Stimulated activated CD4-positive, alpha-beta T cell treated with anti-CD3 and anti-CD28 coated beads, TNF-alpha, amount 100 ng/mL, for 24 hours (primary cell): ENCODE measurements at places on chromosomes 1 and 21.

GRCh38 chr1:6603238-6603914, 707 bp upstream of the KLHL21 start:
- DNase-seq, result no peak

DNA sequence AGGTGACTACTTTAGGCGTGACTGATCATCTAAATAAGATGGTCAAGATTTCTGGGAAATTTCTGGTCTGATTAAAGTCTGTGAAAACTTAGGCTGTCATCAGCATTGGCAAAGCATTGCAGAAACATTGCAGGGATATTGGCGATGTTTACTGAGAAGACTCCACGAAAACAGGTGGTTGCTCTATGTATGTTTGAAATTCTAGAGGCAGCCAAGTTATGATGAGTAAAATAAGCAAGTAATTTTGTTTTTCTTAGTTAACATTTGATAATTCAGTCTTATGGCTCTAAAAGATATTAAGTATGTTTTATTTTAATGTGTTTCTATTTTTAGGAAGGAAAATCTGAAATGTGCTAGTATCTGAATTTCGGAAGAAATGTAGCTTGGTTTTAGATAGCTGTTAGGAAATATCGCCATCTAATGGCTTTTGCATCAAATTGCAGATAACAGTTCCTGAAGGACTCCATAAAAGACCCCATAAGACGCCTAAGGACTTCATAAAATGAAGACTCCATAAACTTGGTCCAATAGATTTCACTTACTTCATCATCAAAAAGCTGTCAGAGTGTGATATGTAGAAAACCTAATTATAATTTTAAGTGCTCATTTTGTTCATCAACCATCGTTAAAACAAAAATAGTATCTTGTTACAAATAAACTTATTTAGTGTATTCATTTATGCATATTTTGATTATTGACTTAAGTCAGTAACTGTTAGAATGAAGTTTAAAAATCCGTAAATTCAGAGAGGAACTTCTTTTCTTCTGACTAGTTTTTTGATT, 344.6 kb downstream of the RYR2 start:
- DNase-seq, result no peak

DNA sequence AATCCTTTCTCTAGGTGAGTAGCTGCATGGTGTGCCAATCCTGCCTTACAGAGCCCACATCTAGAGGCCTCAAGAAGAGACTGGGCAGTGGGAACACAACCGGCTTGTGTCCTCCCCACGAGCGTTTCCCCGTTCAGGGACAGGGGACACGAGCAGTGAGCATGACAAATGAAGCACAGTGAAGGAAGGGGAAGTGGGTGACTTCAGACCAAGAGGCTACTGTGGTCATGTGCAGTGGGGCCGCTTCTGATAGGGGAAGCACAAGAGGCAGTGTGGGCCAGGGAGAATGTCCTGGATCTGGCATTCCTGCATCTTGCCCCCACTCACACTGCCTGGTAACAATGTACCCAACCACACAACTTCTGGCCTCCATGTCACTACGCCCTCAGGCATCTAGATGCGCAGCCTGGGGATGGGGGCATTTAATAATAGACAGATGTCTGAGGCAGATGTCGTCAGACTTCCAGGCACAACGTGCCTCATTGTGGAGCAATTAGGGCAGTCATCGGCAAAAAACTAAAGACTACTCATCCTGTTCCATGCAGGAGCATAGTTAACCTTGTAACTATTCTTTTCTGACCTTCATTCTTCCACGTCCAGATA, 155.6 kb upstream of the NBPF11 start:
- DNase-seq, result no peak

DNA sequence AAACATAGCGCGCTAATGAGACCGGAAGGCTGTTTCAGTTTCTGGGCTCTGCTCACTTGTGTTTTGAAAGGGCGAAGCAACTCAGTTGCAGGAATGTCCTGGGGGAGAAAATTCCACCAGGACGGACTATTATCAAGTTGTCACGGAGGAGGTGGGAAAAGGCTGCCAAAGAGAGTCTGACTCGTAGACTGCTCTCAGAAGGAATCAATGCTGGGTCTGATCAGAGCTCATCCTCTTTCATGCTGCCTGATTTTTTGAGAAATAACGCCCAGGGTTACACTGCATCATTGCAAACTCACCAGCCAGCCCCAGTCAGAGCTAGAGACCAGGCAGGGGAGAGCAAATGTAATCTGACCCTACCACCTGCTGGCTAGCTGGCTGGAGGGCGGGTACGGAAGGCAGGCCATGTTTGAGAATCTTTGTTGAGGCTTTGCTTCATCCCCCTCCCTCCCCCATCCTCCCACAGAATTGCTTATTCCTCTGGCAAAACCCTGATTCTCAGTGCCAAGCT, 36.4 kb upstream of the BCL9 start:
- no peak for DNase-seq

DNA sequence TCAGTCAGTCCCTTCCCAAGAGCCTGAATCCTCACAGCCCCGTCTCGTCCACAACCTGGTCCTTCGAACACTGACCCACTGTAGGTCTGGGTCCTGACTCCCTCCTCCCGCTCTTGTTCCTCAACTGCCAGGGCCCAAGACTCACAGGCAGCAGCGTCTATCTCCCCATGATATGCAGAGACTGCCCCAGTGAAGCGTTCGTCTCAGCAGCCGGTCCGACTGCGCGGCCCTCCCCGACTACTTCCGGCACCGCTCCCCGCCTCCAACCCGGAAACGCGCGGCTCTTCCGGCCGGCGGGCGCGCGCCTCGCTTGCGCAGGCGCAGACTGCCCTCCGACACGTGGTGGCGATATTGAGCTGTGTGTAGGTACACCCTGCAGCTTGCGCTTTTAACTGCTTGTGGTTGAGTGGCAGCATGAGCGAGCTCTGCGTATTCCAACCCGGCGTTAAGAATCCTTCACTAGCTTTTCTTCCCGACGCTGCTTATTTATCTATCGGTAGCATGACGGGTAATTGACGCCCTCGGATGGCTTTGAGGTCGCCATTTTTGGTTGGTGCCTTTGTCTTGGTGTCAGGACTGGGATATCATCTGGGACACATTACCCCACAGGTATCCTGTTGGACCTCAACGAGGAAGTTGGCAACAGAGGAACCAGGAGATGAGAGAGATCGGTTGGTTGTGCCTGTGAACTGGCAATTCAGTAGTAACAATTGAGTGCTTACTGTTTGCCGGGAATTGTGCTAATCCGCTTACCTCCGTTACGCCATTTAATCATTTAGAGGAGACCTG, at the start of gene TAF12:
TAF12 (minus strand) TSS at position 221 of the 789 bp plus-strand sequence. CDS start 20,986 bp downstream, outside the sequence.
- peak; percentile 86 for DNase-seq

GRCh38 chr21:45533846-45534635, 8.2 kb downstream of the SLC19A1 start:
- DNase-seq, result no peak

DNA sequence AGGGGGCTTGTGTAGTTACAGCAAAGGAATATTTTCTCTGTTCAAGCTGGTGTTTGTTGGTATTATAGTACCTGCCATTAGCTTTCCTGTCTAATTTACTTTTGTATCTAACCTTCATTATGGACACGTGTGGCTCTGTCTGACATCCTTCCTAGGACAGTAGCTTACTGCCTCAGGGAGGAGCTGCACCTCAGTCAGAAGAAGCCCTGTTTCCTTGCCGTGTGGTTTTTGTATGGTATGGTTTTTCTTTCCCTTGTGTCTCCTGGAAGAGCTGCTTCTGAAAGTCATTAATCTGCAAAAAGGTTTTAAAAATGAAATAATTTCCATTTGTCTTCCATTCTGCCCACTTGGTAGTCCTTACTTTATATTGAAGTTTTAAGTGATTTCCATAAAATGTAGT, 17.4 kb upstream of the CRB1 start:
- DNase-seq, result no peak

DNA sequence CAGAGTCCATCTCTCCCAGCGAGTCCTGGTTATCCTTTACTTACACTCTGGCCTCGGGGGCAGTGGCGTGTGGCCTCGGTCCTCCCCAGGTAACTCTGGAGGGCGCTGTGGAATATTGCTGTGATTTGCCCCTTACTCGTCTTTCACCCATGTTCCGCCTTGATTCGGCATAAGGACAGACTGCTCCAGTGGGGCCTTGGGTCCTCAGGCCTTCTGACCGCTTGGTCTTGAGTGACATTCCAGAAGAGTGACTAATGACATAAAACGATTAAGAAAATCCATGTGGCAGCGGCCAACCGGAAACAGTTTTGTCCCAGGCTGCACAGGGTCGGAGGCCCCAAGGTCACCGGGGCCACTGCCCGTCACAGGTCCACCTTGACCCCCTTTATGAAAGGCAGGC, 11.0 kb downstream of the ICMT start:
- no peak for DNase-seq

GRCh38 chr1:105865546-105865945, 1190.9 kb upstream of the PRMT6 start:
- no peak for DNase-seq

- no peak for DNase-seq
Observed at GRCh38 chr1:204929487-204930154, 59.0 kb downstream of the NFASC start.

- no peak for DNase-seq
Observed at GRCh38 chr1:225572422-225572821, 80.5 kb downstream of the ENAH start.

DNA sequence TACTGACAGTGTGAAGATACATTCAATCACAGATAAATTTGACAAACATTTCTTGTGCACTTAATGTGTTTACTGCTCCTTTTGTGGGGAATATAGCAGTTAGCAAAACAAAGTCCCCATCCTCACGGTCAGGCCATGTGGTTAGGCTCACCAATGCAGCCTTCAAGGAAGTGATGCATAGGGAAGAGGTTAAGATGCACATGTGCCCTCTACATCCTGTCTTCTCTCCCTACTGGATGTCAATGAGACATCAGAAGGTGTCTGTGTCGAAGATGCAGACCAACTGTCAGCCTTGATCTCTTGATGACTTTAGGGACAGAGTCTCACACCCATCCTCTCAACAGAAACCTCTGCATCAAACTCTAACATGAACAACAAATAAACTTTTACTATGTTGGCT, 78.7 kb downstream of the FH start:
- no peak for DNase-seq

DNA sequence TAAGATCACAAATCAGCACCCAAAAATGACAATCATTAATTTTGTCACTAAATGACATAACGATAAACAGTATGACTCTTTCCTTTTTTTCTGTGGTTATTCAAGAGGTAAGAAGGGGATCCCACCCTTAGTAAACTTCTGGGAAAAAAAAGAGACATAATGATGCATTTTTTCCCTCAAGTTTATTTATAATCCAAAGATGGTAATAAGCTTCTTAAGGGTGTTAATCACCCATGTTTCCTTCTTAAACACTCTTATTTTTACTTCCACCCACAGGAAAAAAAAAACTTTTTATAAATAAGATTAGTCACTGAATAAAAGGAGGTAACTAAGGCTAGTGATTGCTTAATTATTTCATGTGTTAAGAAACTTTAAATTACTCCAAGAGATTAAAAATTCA, 24.7 kb downstream of the RGS1 start:
- no peak for DNase-seq

- no peak for DNase-seq
Observed at GRCh38 chr21:46247699-46248421, 19.3 kb upstream of the LSS start.

DNA sequence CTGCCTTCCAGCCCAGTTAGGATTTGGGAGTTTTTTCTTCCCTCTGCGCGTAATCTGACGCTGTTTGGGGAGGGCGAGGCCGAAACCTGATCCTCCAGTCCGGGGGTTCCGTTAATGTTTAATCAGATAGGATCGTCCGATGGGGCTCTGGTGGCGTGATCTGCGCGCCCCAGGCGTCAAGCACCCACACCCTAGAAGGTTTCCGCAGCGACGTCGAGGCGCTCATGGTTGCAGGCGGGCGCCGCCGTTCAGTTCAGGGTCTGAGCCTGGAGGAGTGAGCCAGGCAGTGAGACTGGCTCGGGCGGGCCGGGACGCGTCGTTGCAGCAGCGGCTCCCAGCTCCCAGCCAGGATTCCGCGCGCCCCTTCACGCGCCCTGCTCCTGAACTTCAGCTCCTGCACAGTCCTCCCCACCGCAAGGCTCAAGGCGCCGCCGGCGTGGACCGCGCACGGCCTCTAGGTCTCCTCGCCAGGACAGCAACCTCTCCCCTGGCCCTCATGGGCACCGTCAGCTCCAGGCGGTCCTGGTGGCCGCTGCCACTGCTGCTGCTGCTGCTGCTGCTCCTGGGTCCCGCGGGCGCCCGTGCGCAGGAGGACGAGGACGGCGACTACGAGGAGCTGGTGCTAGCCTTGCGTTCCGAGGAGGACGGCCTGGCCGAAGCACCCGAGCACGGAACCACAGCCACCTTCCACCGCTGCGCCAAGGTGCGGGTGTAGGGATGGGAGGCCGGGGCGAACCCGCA, at the start of gene PCSK9:
PCSK9 (plus strand) TSS at position 207 of the 741 bp plus-strand sequence; CDS start at position 497, 290 bp downstream.
- DNase-seq, result no peak

GRCh38 chr1:243979396-243979795, 71.7 kb upstream of the ZBTB18 start:
- no peak for DNase-seq

DNA sequence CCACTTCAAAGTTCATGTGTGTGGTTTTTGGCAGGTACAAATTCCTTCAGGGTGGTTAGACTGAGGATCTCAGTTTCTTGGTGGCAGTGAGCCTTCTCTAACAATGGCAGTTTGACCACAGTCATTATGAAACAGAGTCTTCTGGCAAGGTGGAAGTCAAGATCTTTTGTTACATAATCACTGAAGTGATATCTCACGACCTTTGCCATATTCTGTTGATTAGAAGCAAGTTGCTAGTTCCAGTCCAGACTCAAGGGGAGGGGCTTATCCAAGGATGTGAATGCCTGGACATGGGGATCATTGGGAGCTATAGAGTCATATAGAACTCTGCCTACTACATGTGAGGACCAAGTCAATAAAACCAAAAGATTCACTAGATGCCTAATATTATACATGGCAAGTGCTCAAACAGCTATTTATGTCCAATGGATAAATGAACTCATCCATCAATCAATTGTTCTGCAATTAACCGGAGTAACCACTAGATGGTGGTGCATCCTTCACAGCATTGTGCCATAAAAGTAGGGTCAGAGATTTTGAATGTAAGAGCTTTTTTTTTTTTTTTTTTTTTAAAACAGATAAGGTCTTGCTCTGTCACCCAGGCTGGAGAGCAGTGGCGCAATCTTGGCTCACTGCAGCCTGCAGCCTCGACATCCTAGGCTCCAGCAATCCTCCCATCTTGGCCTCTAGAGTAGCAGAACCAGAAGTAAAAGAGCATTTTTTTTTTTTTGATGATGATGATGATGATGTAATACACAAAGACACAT, 131.9 kb downstream of the CRB1 start:
- DNase-seq, result no peak
